ENCODE measurements at places on chromosomes 3 and 15.

DNA sequence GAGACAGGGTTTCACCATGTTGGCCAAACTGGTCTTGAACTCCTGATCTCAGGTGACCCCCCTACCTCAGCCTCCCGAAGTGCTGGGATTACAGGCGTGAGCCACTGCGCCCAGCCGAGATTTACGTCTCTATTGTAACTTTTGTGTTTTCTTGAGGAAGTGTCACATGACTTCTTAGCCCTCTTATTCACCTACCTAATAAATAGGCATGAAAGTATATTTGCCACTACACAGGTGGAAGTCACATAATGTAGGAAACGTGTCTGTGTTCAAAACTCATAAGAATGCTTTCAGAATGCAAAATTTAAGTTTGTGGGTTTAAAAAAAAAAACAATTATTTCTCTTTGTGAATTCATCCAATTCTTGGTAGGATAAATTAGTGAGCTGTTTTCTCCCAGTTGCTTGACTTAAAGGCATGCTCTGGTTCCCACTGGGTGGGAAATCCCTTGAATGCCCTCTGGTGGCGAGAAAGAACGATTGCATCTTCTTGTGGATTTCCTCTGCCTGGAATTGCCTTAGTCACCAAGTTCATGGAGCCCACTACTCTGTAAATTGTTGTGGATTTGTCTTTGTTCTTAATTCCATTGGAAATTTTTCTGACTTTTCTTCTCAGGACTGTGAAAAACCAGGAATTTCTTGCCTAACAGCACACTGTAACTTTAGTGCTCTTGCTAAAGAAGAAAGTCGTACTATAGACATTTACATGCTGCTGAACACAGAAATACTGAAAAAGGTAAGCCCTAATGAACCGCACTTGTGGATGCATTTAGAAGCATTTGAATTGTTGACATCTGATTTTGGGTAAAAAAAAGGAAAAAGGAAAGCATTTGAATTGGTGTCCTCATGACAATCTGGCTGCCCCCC is 82.2 kb upstream of the CTDSPL start:
- no peak for DNase-seq

DNA sequence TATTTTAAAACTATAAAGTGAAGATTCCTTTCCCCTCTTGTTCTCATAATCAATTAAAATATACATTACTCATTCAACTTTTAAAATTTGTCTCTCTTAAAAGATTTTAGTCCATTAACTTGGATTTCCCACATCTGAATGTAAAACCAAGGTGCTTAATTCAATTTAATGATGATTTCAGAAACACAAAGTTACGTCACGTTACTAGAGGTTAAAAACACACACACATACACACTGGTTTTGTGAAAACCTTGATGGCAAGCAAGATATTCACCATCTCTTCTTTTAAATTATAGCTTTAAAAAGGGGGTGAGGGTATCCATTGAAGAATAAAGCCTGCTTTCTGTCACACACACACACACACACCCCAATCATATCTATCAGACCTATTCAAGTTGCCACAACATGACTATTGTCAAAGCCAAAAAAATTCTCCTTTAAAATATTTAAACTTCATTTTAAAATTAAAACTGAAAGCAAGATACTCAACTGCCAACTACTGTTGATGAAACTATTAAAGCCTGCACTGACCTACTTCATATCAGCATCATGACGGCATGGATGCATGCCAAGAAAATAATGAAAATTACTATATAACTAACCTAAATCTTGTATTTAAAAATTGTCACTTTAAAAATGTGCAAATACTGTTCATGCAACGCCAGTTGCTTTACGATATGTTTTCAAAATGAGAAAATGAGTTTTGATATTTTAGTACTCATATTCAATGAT is 2.1 kb downstream of the RFX7 start:
- no peak for DNase-seq

- DNase-seq = no peak
Observed at GRCh38 chr3:111721747-111722146, 126.6 kb upstream of the ZBED2 start.

DNA sequence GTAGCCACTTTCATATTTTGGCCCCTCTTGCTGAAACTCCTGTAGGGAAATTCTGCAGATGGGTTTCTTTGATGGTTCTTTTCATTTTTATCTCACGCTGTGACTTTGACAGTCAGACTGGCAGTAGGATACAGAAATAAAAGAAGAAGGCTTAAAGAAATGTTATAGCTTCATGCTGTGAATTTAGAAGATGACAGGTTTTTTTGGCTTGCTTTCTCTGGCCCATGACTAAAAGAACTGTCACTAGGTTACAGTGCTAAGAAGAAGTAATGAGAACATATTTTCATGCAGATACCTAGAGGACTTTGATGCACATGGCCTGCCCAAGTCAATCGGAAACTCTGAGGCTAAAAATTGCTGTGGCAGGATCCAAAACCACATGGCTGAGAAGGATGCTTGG is 334.5 kb downstream of the EPHA6 start:
- DNase-seq = no peak

DNA sequence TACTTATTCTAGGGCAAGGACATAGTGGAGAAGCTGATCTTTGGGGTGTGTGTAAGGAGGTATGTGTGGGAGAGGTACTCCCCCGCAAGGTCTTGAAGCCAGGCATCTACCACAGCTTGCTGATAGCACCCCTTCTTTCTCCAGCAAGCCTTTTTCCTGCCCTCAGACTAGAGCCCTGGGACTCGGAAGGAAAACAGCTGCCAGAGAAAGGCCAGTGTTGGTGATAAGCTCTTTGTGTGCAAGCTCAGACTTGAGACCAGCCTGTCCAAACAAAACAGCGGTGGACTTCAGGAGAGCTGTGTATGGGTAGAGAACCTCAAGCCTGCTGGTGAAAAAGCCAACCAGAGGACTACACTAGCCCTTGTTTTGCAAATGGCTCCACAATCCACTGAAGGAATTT is 1028.6 kb downstream of the MCTP2 start:
- no peak for DNase-seq

- DNase-seq = no peak
Observed at GRCh38 chr3:150495563-150496168, 50.6 kb downstream of the SERP1 start.

- no peak for DNase-seq
Observed at GRCh38 chr15:85592148-85592547, 202.6 kb downstream of the KLHL25 start.

GRCh38 chr3:55620351-55621025 is 133.4 kb upstream of the WNT5A start:
- DNase-seq = no peak

DNA sequence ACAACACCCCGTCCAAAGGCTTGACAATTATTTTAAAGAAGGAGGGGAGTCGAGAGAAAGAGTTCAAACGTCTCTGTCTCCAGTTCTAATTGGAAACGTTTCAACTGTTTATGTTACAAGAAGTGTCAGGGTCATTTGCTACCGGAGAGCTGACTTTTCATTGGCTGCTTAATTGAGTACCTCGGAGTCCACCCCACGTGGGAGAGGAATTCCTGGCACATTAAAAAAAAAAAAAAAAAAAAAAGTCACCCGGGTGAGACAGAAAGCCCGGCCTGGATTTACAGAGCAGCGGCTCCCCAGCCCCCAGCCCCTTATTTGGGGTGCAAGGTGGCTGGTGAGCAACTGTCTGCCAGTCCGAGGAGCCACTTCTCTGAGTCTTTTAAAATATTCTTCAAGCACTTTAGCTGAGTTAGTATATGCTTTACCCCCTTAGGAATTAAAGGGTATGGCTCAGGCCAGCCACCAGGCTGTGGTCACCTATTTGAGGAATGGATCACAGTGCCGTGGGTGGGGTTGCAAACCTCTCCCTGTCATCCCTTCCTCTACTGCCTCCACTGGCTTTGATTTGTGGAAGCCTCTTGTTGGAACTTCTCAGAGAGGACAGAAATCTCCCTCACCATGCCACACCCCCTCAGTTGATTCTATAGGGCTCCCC is 3.9 kb upstream of the TLE3 start:
- DNase-seq = no peak

DNA sequence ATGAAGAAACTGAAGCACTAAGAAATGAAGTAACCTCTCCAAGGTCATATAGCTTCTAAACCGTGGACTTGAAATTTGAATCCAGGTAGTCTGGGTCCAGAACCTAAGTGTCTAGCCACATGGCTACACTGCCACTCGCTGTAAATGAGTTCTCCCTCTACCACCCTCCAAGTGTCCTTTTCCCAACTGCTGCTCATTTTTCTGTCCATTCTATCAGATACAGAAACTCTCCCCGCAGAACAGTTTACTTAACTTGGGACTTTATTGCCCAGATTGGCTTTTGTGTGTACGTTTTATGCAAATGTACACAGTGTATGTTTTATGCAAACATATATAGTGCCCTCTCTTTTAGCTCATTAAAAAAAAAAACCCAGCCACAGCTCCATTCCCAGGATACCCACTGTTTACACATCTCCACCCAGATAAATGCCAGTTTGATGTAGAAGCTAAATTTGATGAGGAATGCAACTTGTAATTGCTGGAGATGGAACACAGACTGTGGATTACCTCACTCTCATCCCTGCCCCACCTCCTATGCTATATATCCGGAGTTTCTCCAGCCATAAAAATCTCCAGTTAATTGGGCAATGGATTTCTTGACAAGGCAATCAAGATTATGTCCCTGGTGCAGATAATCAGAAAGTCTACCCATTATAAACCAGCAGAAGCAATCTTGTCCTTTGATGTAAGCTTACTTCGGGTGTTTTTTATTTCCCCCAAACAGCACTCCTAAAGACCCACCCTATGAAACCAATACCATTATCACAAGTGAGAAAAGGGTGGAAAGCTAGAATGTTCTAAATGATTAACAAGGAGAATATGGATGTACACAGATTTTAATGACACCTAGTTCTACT is 42.0 kb downstream of the THBS1 start:
- no peak for DNase-seq

GRCh38 chr15:56341201-56341600 is 24.0 kb upstream of the TEX9 start:
- no peak for DNase-seq
